WERI-Rb-1 (cell line): ENCODE measurements at places on chromosomes 16 and 17.

GRCh38 chr16:66617010-66617434 lies 12.5 kb downstream of the CMTM3 start:
- DNase-seq = no peak

- DNase-seq = peak; percentile 82
Measured at GRCh38 chr17:29176558-29177351, 3.4 kb downstream of the MYO18A start.

DNA sequence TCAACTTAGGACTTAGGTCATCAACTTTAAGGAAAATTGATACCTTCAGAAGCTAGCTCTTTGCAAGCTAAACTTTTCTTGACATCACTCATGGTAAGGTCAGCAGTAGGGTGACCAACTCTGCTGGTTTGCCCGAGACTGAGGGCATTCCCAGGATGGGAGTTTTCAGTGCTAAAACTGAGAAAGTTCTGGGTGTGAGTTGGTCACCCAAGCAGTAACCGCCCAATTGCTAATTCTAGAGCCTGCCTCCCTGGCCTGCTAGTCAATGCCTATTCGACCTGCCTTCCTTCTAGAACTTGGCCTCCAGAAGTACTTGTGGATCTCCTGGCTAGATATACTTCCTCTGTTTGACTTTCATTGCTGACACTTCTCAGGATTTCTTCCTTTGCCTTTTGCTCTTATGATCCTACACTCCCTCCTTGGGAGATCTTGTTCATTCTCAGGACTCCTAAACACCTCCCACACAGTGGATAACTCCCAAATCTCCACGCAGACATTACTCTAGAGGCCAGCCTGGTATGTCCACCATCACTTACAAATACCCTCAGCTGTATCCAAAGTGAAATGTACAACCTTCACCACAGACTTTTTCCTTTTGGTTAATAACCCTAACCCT lies 10.5 kb upstream of the MYO18A start:
- DNase-seq = no peak

DNA sequence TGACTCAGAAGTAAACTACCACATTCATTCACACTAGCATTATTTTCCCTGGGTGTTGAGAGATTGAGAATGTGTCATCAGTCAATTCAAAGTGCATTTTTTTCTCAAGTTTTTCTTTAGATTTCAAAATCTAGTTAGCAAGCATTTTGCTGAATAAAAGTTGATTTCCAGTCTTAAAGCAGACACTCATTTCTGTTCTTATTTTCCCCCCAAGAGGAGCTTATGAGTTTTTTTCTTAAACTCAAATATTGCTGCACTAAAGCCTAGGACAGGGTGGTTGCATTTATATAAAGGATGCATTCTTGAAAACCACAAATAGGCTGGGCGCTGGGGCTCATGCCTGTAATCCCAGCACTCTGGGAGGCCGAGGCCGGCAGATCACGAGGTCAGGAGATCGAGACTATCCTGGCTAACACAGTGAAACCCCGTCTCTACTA lies 15.3 kb downstream of the CDH3 start:
- no peak for DNase-seq

DNA sequence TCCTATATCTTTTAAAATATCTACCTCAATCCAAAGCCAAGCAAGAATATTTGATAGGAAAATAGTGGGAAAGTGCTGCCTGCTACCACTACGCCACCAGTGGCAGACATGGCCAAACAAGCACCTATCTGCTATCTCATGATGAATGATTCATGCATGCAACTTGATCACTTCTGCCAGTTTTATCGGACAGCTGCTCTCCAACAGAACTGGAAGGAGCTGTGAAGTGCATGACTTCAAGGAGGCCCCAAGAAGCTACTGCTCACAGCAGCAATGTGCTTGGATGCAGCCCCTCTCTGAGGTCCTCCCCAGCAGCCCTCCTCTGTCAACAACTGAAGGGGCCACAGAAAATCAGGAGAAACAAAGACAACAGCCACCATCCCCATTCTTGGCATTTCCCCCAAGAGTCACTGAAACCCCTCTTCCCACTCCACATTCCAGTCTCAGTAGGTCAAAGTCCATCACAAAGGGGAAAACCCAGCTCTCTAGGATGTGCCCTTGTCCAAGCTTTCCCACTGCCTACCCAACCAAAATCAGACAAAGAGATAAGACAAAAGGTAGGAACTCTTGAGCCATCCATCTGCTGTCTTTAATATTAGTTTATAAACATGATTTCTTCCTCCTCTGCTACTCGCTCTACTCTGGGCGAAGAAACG lies 215.3 kb downstream of the C16orf78 start:
- no peak for DNase-seq

DNA sequence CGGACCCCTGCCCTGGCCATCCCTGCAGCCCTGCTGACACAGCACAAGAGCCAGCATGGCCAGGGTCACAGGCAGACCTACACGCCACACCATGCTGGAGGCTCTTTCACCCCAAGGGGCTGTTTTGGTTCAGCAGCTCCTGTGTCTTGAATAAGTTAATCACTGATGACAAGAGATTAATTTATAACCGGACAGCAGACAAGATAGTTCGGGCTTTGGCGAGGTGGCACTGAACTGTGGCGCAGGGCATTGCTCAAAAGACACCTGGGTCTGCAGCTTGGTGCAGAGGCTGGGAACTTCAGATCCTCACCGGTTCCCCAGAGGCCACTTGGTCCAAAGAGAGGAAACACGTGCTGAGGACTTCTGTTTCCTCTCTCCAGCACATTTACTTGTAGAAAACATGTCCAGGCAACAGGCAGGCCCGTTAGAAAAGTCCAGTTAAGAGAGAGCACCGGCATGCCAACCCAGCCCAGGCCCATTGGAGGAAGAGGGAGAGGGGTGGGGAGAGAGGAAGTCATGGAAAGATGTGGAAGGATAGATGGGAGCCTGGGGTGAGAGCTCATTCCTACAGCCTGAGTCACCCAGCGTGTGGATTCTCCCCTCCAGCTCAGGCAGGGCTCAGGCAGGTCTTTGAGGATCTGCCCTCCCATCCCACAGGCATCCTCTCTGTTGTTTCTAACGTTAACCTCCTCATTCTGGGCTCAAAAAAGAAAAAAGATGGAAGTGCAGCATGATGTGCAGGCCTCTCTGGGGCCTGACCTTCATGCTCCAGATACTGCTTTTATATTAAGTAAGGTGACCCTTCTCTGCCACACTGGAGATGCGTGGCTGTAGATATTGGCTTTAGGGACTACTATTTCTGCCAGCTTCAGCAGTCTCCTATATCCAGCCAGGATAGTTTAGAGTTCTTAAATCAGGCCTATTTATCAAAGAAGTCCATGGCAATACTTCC lies 80.0 kb upstream of the HNF1B start:
- no peak for DNase-seq

- DNase-seq = no peak
Measured at GRCh38 chr17:5897275-5897911, 172.8 kb upstream of the WSCD1 start.

- no peak for DNase-seq
Measured at GRCh38 chr16:8237452-8237851, 352.9 kb downstream of the TMEM114 start.

DNA sequence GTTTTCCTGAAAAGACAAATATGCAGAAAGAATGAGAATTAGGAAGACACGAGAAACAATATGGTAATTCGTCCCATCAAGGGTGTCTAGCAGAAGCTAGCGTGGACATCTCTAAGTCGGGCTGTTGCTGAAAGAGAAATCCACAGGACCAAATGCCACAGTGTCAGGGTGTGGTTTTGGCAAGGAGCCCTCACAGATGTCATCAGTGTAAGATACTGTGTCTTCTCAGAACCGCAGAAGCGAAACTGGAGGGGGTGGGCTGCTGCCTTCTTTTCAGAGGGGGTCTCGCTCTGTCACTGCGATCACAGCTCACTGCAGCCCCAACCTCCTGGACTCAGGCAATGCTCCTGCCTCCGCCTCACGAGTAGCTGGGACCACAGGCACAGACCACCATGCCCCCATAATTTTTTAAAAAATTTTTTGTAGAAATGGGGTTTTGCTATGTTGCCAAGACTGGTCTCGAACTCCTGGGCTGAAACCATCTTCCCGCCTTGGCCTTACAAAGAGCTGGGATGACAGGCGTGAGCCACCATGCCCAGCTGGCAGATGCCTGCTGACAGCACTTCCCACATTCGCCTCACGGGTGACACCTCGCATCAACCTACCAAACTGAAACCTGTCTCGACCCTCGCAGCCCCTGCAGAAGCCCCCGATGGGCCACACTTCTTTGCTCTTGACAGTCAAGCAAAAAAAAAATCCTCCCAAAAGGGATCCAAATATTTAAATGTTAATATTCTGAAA lies 26.2 kb downstream of the TRAP1 start:
- DNase-seq = no peak

DNA sequence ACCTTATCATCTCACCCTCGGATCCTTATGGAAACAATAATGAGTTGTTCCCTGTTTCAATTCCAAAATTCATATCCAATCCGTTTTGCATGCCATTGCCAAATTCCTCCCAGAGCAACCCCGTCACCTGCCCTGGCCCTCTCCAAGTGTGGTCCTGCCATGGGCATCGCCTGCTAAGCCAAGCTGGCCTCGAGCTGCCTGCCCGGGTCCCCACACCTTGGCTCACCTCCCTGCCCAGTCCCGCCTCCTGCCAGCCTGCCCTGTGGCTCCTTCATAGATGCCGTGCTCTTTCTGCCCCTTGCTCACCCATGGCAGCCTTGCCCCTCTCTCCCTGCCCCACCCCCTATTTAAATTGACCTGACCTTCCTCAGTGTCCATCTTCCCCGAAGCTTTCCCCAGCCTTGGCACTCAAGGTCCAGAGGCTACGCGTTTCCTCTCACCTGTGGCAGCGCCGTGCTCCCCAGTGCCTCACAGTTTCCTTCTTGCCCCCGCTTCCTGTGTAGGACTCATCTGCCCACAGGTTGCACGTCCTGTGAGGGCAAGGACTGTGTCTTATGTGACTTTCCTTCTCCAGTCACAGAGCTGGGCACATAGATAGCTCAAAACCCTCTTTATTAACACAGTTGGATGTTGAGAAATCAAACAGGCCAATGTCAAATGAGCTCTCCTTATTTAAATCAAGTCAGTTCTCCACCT lies 12.7 kb downstream of the MAPT start:
- no peak for DNase-seq

DNA sequence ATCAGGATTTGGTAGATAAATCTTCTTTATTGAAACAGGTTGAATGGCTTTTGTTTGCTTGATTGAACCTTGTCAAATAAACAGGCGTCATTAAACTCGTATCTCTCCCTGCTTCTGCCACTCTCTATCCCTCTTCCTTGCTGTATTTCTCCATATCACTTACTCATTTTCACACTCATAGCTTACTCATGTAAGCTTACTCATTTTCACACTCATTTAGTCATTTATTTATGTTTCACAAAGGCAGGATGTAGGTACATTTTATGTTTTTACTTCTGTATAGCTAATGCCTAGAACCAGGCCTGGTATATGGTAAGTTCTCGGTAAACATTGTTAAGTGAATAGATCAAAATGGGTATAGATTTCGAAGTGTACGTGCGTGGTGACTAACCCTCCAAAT lies 450.0 kb downstream of the PMP22 start:
- no peak for DNase-seq

GRCh38 chr17:58268774-58269556 lies 11.8 kb downstream of the MPO start:
- DNase-seq = no peak

GRCh38 chr17:43791589-43791988 lies 11.4 kb downstream of the CFAP97D1 start:
- peak; percentile 83 for DNase-seq

DNA sequence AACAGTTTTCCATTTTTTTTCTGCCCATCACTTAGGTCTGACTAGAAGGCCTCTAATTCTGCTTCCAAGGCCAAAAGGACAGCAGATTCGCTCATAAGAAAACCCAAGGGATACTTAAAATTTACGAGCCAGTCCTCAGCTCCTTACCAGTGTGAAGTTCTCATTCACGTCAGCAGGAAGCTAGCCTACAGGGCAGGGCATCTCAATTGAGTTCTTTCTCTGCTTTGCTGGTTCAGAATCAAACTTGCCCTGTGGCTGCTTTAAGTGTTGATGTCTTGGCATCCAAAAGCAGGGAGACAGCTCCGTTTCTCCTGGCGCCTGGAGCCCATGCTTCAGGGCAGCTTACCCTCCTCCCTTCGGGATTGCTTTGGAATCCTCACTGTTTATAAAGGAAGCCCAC lies 136.0 kb downstream of the ANKFN1 start:
- DNase-seq = no peak

GRCh38 chr16:71672125-71672524 lies 46.1 kb downstream of the MARVELD3 start:
- DNase-seq = no peak

DNA sequence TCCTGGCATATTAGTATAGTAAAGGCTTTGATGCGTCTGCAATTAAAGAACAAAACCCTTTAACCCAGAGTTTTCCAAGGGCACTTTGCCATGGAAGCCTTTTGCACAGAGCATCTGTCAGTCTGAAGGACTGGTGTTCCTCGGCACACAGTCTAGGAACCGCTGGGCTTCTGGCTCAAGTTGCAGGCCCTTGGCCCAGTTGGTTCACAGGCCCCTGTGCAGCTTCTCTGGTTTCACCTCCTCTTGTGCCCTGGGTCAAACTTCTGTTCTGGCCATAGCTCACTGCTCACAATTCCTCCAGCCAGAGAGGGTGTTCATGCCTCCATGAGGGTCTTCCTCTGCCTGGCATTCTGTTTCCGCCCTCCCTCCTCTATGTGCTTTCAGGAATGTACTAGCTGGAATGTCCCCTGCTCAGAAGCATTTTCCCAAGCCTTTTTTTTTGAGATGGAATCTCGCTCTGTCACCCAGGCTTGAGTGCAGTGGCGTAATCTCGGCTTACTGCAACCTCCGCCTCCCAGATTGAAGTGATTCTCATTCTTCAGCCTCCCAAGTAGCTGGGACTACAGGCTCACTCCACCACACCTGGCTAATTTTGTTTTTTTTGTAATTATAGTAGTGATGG lies 34.5 kb upstream of the TEX2 start:
- no peak for DNase-seq

- DNase-seq = no peak
Measured at GRCh38 chr17:28047806-28048205, 5.3 kb downstream of the NLK start.

GRCh38 chr17:77373299-77374169 lies 232.8 kb downstream of the SEC14L1 start:
- no peak for DNase-seq

DNA sequence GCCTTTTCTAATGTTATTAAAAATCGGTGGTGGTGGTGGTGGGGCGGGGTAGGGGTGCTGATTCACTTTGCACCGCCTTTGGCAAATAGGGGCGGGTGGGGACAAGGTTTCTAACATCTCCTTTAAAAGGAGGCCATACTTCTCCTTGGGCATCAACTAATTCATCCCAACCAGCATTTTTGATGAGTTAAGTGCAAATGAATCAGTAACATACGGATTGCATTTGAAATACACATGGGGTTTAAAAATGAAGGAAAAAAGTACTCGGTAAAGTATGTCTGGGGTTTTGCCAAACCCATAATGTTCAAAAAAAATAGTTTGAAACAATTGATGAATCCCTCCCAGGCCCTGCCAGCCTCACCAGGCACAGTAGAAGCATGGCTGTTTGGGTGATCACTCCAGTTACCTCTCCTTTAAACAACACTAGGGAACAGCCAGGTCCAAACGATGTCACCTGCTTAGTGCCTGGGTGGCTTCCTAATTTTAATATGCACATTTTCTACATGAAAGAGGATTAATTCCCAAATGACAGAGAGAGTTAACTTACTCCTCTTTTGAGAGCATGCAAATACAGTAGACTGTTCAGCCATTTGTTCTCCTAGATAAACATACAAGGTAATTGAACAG lies 107.2 kb downstream of the ANKFN1 start:
- DNase-seq = no peak
